ENCODE measurements at places on chromosomes 6 and 20. TPM values are rescaled to one million over a fixed set of nuclear protein-coding genes. Genes with fewer than 3 reads are reported as not detected.

GRCh38 chr20:7855545-7855944, 84.7 kb downstream of the HAO1 start:
- no peak for DNase-seq
- H3K27me3 ChIP-seq: no peaks in the 10 kb centered on the region
- H3K4me3 ChIP-seq: no peak overlapping the region
- H3K4me1 ChIP-seq: no peaks in the 10 kb centered on the region
- no peak overlapping the region for H3K27ac ChIP-seq
- H3K36me3 ChIP-seq: no peaks in the 10 kb centered on the region

- no peak for DNase-seq
- no peak overlapping the region for H3K4me3 ChIP-seq
- no peaks in the 10 kb centered on the region for H3K27me3 ChIP-seq
- no peaks in the 10 kb centered on the region for H3K4me1 ChIP-seq
- no peak overlapping the region for H3K27ac ChIP-seq
- H3K36me3 ChIP-seq: no peaks in the 10 kb centered on the region
These were observed 5.9 kb downstream of the HSPA12B start for GRCh38 chr20:3738111-3739053.

DNA sequence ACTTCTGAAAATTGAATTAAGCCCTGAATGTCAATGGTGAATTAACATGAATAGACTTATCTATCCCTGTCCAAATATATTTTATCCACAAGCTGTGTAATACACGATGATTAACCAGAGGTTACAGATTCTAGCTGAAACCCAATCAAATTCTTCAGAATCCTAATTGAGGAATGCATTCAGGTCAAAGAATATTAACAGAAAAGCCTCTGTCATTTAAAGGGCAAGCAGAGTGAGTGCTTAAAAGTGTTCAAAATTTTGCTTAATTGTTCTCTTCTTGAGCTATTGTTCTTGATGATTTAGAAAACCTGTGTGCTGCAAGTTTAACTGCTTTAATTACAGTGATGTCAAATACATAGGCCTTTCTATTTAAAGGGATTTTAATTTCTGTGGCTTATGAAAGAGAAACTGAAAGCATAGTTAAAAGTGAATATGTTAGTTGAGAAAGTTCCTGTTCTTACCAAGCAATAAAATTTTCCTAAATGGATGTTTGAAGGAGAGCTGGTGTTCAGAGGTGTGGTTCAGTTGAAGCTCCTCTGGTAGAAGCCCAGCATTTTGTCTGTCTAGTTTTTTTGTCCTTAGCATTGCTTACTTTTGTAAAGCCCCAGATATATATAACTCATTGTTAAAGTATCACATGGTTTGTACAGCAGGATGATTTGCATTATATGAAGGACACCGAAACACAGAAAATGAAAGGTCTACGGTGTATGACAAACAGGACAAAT, 466.3 kb upstream of the PLCB4 start:
- peaks cover 15% of the 10 kb centered on the region for H3K4me1 ChIP-seq
- DNase-seq: peak; percentile 69
- no peaks in the 10 kb centered on the region for H3K27me3 ChIP-seq

DNA sequence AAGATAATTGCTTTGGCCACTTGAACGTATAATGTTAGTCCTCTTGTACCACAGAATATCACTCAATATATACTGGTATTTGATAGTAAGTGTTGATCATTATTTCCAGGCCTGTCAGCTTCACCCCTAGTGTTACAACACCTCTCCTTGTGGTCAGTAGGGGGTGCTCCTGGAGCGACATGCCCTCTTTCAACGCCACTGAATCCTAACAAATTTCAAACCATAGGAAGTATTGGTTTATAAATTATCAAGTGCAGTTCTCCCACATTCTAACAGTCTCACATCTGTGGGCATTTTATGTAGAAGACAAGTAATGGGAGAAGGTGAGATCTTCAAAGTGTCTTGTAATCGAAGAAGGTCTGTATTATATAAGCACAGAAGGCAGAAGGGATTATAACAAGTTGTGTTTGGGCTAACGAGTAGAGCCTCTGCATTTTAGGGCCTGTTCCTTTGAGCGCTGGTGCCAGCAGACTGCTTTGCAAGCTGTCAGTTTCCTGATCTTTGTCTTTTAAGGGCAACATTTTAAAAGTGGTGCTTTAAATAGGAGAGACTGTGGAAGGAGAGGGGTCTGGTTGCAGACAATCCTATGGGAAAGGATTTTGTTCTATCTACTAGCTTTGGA, 57.1 kb upstream of the CEP162 start:
- no peaks in the 10 kb centered on the region for H3K27me3 ChIP-seq
- H3K36me3 ChIP-seq: no peaks in the 10 kb centered on the region
- H3K4me1 ChIP-seq: no peaks in the 10 kb centered on the region
- H3K27ac ChIP-seq: no peak overlapping the region
- no peak overlapping the region for H3K4me3 ChIP-seq
- DNase-seq: no peak

- no peak overlapping the region for H3K4me3 ChIP-seq
- no peak for DNase-seq
- H3K36me3 ChIP-seq: no peaks in the 10 kb centered on the region
- no peak overlapping the region for H3K27ac ChIP-seq
These were observed 20.8 kb upstream of the NRSN1 start for GRCh38 chr6:24105191-24105590.

- no peak for DNase-seq
- no peak overlapping the region for H3K4me3 ChIP-seq
- H3K27ac ChIP-seq: no peak overlapping the region
- no peaks in the 10 kb centered on the region for H3K36me3 ChIP-seq
- H3K4me1 ChIP-seq: no peaks in the 10 kb centered on the region
- no peaks in the 10 kb centered on the region for H3K27me3 ChIP-seq
These were observed 85.5 kb upstream of the TENT5A start for GRCh38 chr6:81838031-81838430.

DNA sequence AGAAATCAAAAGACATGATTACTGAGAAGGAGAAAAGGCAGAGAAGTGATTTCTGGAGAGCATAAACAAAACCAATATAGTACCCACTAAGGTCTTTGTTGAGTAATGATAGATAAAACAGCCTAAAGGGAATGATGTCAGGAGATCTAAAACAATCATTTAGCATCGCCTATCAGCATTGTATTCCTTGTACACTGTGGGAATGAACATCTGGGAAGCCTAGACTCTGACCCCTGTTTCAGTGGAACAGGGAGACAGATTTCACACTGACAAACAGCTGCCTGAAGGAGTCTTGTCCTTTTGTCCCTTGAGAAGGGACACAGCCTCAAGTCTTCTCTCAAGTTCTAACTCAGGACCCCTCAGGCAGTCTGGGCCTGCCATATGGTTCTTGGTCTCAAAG, 1.7 kb downstream of the ASIP start:
- DNase-seq: no peak
- H3K27me3 ChIP-seq: no peaks in the 10 kb centered on the region
- H3K4me1 ChIP-seq: no peaks in the 10 kb centered on the region
- H3K4me3 ChIP-seq: no peak overlapping the region
- H3K27ac ChIP-seq: no peak overlapping the region
- H3K36me3 ChIP-seq: no peaks in the 10 kb centered on the region

DNA sequence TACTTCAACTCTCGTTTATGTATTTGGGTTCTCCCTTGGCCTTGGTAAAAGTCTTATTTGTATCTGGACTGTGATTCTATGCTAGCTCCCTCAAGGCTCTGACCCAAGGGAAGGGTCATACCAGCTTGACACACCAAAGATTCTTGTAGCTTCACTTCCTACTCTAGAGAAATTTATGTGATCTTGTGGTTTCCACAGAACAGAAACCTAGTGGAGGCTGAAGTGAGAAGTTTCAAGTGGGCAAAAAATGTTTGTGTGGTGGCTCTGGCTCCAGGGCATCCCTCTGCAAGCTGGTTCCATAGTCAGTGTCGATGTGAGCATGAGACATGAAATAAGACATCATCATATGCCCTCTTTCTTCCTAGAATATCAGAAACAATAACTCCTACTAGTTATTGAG, 48.1 kb upstream of the TNFRSF21 start:
- H3K4me1 ChIP-seq: peaks cover 15% of the 10 kb centered on the region
- H3K36me3 ChIP-seq: no peaks in the 10 kb centered on the region
- peak; percentile 36 for DNase-seq
- no peaks in the 10 kb centered on the region for H3K27me3 ChIP-seq
- no peak overlapping the region for H3K27ac ChIP-seq
- H3K4me3 ChIP-seq: no peak overlapping the region

DNA sequence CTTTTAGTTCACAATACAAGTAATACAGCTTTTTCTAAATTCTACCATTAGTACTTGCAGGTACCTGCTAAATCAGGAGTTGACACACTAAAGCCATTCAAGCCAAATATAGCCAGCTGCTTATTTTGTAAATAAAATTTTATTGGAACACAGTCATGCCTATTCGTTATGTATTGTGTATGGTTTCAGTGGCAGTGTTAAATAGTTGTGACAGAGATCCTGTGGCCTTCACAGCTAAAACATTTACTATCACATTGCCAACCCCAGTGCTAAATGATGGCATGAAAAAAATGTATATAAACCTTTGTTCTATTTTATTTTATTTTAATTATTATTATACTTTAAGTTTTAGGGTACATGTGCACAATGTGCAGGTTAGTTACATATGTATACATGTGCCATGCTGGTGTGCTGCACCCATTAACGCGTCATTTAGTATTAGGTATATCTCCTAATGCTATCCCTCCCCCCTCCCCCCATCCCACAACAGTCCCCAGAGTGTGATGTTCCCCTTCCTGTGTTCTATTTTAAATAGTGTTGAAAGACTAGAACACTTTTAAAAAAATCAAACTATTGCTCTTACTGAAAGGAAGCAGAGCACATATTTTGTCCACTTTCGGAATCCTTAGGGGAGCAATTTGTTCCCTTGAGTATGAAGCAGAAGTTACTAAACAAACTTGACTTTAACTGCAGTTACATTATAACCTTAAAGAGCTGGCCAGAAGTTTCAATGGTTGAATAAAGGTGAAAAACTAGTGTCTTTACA, 115.7 kb downstream of the PRIM2 start:
- peak overlapping the region; percentile 14 for H3K27ac ChIP-seq
- H3K4me3 ChIP-seq: no peak overlapping the region
- DNase-seq: peak; percentile 32
- peaks cover 6% of the 10 kb centered on the region for H3K4me1 ChIP-seq
- H3K36me3 ChIP-seq: no peaks in the 10 kb centered on the region

GRCh38 chr6:52635049-52635577, 35.8 kb upstream of the TMEM14A start:
- H3K4me3 ChIP-seq: no peak overlapping the region
- no peaks in the 10 kb centered on the region for H3K27me3 ChIP-seq
- no peaks in the 10 kb centered on the region for H3K4me1 ChIP-seq
- DNase-seq: no peak
- H3K27ac ChIP-seq: no peak overlapping the region
- no peaks in the 10 kb centered on the region for H3K36me3 ChIP-seq

DNA sequence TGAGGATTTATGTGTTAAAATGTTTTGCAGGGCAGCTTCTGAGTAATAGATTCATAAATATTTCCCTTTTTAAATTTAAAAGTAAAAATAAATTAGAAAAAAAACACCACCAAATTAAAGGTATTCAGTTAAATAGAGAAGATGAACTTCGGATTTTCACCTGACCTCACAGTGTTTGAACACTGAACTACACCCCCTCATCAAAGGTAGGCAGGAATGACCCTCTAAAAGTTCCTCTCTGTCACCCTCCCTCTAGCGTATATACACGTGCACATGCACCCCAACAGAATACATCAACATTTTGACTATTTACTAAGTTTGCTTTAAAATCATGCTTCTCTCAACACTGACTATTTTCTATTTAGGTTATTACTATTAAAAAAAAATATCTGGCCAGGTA, 528.3 kb downstream of the QKI start:
- H3K4me1 ChIP-seq: no peaks in the 10 kb centered on the region
- no peaks in the 10 kb centered on the region for H3K27me3 ChIP-seq
- no peaks in the 10 kb centered on the region for H3K36me3 ChIP-seq
- H3K27ac ChIP-seq: no peak overlapping the region
- no peak overlapping the region for H3K4me3 ChIP-seq

DNA sequence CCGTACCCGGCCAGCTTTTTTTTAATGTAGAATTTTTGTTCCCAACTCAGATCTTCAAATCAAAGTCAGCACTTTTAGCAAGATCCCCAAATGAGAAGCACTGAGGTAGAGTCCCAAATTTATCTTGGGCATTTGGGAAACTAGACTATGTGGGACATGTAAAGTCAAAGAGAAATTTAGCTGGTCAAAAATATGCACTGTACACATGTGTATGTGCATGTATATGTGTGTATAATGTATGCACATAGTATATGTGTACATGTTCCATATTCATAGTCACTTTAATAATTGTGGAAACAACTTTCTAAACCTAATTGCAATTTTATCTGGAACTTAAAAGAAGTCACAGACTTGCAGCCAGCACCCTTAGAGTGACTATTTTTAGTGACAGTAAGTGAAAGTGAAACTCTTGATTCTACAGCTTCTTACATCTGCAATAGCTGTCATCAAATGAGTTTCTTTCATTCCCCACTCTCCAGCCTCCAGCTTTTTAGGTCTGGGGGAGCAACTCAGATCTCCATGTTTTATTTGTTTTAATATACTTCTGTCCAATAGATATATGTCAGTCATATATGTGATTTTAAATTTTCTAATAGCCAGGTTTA, 53.6 kb downstream of the CDC40 start:
- DNase-seq: peak; percentile 15
- H3K4me1 ChIP-seq: peaks cover 5% of the 10 kb centered on the region
- no peaks in the 10 kb centered on the region for H3K27me3 ChIP-seq

DNA sequence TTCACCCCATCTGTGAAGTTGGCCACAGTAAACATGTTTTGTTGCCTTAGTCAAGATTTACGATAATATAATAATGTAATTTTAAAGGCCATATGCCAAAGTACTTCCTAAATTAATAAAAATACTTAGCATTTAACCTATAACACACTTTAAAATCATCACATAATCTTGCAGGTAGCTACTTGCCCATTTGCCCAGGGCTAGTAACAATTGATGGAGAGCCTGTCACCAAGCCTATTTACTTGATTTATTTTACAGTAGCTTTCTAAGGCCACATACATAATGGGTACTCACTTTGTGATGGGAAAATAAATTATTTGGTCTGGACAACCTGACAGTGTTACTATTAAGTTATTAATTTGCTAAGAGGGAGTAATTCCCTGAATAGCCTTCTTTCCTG, 14.5 kb downstream of the BTBD9 start:
- H3K27ac ChIP-seq: no peak overlapping the region
- DNase-seq: no peak
- H3K4me3 ChIP-seq: no peak overlapping the region
- no peaks in the 10 kb centered on the region for H3K36me3 ChIP-seq

DNA sequence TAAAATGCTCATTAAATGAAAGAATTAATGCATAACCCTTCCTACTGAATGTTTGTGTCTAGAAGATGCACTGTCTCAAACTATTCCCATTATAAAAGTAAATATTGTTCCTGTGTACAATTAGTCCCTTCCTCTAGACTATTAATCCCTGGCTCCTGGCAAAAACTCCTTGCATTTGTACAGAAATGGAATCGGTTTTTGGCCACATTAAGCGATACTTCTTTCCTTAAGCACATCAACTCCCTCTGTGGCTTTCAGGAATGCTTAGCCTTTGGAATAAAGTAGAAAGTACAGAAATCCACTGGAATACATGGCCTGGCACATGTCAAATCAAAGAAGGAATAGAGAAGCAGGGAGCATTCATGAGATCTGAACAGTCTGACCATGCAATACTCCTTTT, 179.8 kb downstream of the GMPR start:
- H3K27ac ChIP-seq: no peak overlapping the region
- H3K27me3 ChIP-seq: no peaks in the 10 kb centered on the region
- peaks cover 2% of the 10 kb centered on the region for H3K36me3 ChIP-seq
- peaks cover 45% of the 10 kb centered on the region for H3K4me1 ChIP-seq
- no peak for DNase-seq

FOXA2 gene
- total RNA-seq: not detected

IL20RA gene
- 0.08 TPM for total RNA-seq

FAM209A gene
- not detected for total RNA-seq

KCNQ2 gene
- total RNA-seq: 0.49 TPM

RGS17 gene
- not detected for total RNA-seq

RRBP1 gene
- 50.0 TPM for total RNA-seq

NNAT gene
- not detected for total RNA-seq

BTN1A1 gene
- total RNA-seq: 1.1 TPM

DNAH8 gene
- total RNA-seq: 0.11 TPM
